HCT116 (cell line): ENCODE measurements at places on chromosomes 4 and X.

- no peaks in the 10 kb centered on the region for H3K36me3 ChIP-seq
- H3K4me3 ChIP-seq: no peak overlapping the region
- H3K27me3 ChIP-seq: no peaks in the 10 kb centered on the region
- DNase-seq: no peak
These were observed 258.5 kb upstream of the SLIT2 start for GRCh38 chr4:19993242-19993641.

DNA sequence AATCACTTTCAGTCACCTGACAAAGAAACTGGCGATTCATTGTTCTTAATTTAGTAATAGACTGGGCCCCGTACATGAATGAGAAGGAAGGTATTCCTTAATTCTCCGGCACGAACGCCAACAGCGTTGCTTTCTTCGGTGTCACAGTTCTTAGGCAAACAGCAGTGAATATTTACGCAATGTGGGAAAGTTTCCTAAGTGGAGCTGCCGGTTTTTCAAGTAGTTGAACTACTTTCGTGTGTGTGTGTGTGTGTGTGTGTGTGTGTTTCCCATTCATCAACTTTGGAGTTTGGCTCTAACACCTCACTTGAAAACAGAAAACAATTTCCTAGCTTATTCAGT, 651 bp downstream of the NXT2 start:
- no peak for DNase-seq
- H3K4me3 ChIP-seq: peak overlapping the region; percentile 56
- peak overlapping the region; percentile 74 for H3K27ac ChIP-seq
- no peaks in the 10 kb centered on the region for H3K27me3 ChIP-seq
- 0 out of 2 replicates have a peak, but pooled peaks cover 2% of the 10 kb centered on the region for H3K4me1 ChIP-seq
- H3K36me3 ChIP-seq: no peaks in the 10 kb centered on the region

- no peak overlapping the region for H3K4me3 ChIP-seq
- H3K27me3 ChIP-seq: no peaks in the 10 kb centered on the region
- no peaks in the 10 kb centered on the region for H3K4me1 ChIP-seq
- H3K27ac ChIP-seq: no peak overlapping the region
- no peaks in the 10 kb centered on the region for H3K36me3 ChIP-seq
These were observed 15.7 kb downstream of the STEEP1 start for GRCh38 chrX:119549327-119550016.

DNA sequence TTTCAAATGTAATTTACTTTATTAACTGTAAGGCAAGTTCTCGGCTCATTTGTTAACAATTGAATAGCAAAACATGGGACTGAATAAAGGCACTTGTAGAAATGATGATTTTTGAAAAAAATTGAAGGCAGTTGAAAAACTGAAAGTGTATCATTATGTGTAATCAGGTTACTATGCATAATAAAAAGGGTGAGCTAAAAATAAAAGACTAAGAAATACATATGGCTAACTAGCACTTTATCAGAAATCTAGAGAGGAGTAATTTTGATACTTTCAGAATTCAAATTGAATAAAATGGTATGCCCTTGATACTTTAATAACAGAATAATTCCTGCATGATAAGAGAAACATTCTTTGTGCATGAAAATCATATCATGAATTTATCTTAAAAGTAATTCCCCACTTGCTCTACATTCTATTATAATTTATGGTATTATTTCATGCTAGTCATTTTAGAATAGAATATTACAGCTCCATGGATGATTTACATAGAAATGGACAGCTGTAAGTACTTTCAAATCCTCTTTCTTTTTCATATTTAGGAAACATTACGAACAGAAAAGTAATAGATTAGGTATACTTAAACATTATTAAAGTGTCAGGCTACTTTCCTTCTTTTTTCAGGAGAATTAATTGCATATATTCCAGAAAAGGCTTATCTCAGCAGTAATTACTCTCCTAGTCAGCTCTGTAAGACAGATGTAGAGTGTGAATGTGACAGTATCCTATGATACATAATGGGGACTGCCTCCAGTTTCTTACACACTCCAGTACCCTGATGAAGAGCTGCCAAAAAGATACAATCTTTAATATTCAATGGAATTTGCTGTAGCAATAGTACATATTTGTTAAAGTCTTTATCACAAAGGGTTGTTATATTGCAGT, 697.3 kb downstream of the CCSER1 start:
- no peak for DNase-seq
- no peak overlapping the region for H3K27ac ChIP-seq
- H3K27me3 ChIP-seq: no peaks in the 10 kb centered on the region
- no peak overlapping the region for H3K4me3 ChIP-seq

DNA sequence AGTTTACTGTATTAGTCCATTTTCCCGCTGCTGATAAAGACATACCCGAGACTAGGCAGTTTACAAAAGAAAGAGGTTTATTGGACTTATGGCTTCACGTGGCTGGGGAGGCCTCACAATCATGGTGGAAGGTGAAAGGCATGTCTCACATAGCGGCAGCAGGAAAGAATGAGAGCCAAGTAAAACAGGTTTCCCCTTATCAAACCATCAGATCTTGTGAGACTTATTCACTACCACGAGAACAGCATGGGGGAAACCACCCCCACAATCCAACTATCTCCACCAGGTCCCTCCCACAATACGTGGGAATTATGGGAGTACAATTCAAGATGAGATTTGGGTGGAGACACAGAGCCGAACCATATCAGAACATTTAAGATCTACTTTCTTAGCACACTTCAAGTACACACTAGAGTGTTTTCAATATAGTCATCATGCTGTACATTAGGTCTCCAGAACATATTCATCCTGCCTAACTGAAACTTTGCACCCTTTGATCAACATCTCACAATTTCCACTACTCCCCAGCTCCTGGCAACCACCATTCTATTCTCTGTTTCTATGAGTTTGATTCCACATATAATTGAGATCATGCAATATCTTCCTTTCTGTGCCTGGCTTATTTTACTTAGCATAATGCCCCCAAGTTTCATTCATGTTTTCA, 341.0 kb downstream of the ARHGAP24 start:
- no peaks in the 10 kb centered on the region for H3K4me1 ChIP-seq
- no peak for DNase-seq
- H3K4me3 ChIP-seq: no peak overlapping the region
- no peaks in the 10 kb centered on the region for H3K36me3 ChIP-seq
- H3K27ac ChIP-seq: no peak overlapping the region

GRCh38 chrX:35023683-35024082, 81.1 kb downstream of the FAM47B start:
- DNase-seq: no peak
- H3K27me3 ChIP-seq: no peaks in the 10 kb centered on the region
- H3K27ac ChIP-seq: no peak overlapping the region
- H3K36me3 ChIP-seq: no peaks in the 10 kb centered on the region

GRCh38 chr4:114684462-114684861, 85.9 kb downstream of the UGT8 start:
- H3K4me1 ChIP-seq: no peaks in the 10 kb centered on the region
- DNase-seq: no peak
- no peaks in the 10 kb centered on the region for H3K36me3 ChIP-seq

DNA sequence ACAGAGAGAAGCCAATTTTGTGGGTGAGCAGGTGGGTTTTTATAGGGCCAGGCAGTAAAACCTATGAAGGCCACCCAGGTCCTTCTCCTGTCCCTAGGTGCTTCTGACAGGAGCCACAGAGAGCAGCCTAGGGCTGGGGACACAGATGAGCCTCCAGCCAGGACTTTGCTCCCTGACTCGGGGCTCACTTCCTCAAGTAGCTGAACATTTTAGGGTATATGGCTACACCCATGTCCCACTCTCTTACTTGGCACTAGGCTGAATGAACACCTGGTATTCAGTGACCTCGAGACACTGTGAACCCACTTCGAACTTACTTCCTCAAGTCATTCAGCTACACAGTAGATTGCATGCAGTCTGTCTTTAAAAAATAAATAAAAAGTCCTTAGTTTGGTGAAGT, 217.3 kb downstream of the MID1IP1 start:
- no peaks in the 10 kb centered on the region for H3K27me3 ChIP-seq
- H3K4me1 ChIP-seq: no peaks in the 10 kb centered on the region
- no peak overlapping the region for H3K27ac ChIP-seq
- no peaks in the 10 kb centered on the region for H3K36me3 ChIP-seq
- DNase-seq: no peak
- no peak overlapping the region for H3K4me3 ChIP-seq

- H3K27ac ChIP-seq: peak overlapping the region; percentile 83
- peaks cover 12% of the 10 kb centered on the region; the same call in 1 of the 2 replicates for H3K4me1 ChIP-seq
- peak; percentile 99 for DNase-seq
- H3K27me3 ChIP-seq: no peaks in the 10 kb centered on the region
These were observed 25.1 kb downstream of the ZNF721 start for GRCh38 chr4:473570-474457.

DNA sequence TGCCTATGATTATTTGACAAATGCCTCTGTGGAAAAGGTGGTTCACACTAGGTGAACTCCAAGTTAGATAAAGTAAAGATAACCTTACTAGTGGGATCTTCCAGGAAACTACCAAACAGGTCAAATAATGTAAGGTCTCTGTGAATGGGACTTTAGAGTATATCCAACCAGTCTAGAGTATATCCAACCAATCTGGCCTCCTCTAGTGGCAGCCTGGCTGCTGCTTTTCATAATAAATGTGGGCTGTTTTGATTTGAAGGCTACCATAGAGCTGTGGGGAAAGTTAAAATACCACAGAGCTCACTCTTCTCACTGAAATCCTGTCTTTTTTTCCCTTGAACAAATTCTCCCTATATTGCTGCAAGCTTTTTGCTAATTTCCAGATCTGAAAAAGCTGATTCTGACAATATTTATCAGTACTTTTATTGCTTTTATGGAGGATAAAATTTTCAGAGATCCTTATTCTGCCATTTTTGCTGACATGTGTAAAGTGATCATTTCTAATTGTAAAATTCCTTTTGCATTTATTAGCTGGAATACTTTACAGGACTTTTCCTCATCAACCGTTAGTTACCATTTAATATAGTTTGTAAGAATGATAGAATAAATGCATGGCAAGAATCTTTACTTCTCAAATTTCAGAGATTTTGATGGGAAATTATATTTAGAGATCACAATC, 111.3 kb downstream of the TET2 start:
- H3K27ac ChIP-seq: no peak overlapping the region
- DNase-seq: no peak
- H3K27me3 ChIP-seq: no peaks in the 10 kb centered on the region
- H3K4me1 ChIP-seq: no peaks in the 10 kb centered on the region

- DNase-seq: no peak
- H3K27ac ChIP-seq: no peak overlapping the region
- H3K4me1 ChIP-seq: no peaks in the 10 kb centered on the region
- no peaks in the 10 kb centered on the region for H3K36me3 ChIP-seq
These were observed 210.6 kb downstream of the TENM3 start for GRCh38 chr4:182453830-182454229.

- DNase-seq: no peak
- H3K4me1 ChIP-seq: no peaks in the 10 kb centered on the region
- H3K27ac ChIP-seq: no peak overlapping the region
- H3K4me3 ChIP-seq: no peak overlapping the region
These were observed 235.9 kb downstream of the SHOX start for GRCh38 chrX:866441-866990.

- H3K27ac ChIP-seq: no peak overlapping the region
- H3K27me3 ChIP-seq: no peaks in the 10 kb centered on the region
These were observed 16.9 kb downstream of the RTL5 start for GRCh38 chrX:72114807-72115206.
